ENCODE measurements at places on chromosomes 7 and 10. TPM values are rescaled to one million over a fixed set of nuclear protein-coding genes. Genes with fewer than 3 reads are reported as not detected.

PDE1C gene
- total RNA-seq = not detected

AKR1D1 gene
- total RNA-seq = 2.2 TPM

CRYGN gene
- not detected for total RNA-seq

SP4 gene
- total RNA-seq = 15.1 TPM

WDR37 gene
- total RNA-seq = 22.9 TPM

TMEM26 gene
- not detected for total RNA-seq

CALML3 gene
- 0.18 TPM for total RNA-seq

- H3K4me1 ChIP-seq = peaks cover 20% of the 10 kb centered on the region
- peak overlapping the region; percentile 33 for H3K27ac ChIP-seq
- no peaks in the 10 kb centered on the region for H3K27me3 ChIP-seq
- DNase-seq = no peak
- H3K36me3 ChIP-seq = no peaks in the 10 kb centered on the region
Observed at GRCh38 chr10:122531939-122532338, 28.6 kb upstream of the DMBT1 start.

- no peak overlapping the region for H3K27ac ChIP-seq
- no peak for DNase-seq
- H3K27me3 ChIP-seq = peaks cover 1% of the 10 kb centered on the region
- no peaks in the 10 kb centered on the region for H3K36me3 ChIP-seq
- H3K4me3 ChIP-seq = no peak overlapping the region
Observed at GRCh38 chr7:48351900-48352299, 180.6 kb downstream of the ABCA13 start.

GRCh38 chr10:24826009-24826408 lies 102.3 kb upstream of the ARHGAP21 start:
- H3K4me1 ChIP-seq = peaks cover 22% of the 10 kb centered on the region
- DNase-seq = no peak
- no peaks in the 10 kb centered on the region for H3K27me3 ChIP-seq
- no peaks in the 10 kb centered on the region for H3K36me3 ChIP-seq

DNA sequence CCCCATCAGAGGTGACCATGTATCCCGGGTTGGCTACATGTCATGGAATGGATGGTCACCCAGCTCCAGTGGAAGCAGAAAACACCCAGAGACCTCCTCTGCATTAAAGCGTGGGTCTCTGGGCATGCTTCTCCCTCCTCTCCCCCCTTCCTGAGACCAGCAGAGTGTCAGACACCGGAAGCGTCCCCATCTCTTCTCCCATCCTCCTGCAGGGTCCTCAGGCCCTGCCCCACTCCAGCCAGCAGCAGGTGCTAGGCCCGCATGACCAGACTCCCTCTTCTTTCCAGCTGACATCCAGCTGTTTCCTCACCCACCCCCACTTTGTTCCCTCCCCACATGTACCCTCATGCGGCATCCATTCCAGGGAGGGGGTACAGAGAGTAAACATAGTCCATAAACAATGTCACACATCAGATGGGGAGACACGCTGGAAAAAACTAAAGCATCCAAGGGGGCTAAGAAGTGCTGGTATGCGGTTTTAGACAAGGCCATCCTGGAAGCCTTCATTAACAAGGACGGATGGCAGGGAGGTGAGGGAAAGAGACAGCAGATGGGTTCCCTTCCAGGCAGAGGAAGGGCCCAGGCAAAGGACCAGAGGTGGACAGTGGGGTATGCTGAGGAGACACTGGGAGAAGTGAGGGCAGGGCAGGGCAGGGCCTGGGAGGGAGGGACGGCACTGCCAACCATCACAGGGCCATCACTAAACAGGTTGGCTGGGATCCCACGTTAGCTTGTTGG lies 12.5 kb upstream of the SLC18A3 start:
- no peaks in the 10 kb centered on the region for H3K27me3 ChIP-seq
- peaks cover 40% of the 10 kb centered on the region for H3K4me1 ChIP-seq
- no peak overlapping the region for H3K27ac ChIP-seq
- H3K4me3 ChIP-seq = no peak overlapping the region
- no peaks in the 10 kb centered on the region for H3K36me3 ChIP-seq

GRCh38 chr7:154776350-154776749 lies 226.6 kb downstream of the PAXIP1 start:
- H3K4me3 ChIP-seq = no peak overlapping the region
- H3K36me3 ChIP-seq = no peaks in the 10 kb centered on the region
- no peak for DNase-seq
- no peaks in the 10 kb centered on the region for H3K4me1 ChIP-seq
- H3K27ac ChIP-seq = no peak overlapping the region

DNA sequence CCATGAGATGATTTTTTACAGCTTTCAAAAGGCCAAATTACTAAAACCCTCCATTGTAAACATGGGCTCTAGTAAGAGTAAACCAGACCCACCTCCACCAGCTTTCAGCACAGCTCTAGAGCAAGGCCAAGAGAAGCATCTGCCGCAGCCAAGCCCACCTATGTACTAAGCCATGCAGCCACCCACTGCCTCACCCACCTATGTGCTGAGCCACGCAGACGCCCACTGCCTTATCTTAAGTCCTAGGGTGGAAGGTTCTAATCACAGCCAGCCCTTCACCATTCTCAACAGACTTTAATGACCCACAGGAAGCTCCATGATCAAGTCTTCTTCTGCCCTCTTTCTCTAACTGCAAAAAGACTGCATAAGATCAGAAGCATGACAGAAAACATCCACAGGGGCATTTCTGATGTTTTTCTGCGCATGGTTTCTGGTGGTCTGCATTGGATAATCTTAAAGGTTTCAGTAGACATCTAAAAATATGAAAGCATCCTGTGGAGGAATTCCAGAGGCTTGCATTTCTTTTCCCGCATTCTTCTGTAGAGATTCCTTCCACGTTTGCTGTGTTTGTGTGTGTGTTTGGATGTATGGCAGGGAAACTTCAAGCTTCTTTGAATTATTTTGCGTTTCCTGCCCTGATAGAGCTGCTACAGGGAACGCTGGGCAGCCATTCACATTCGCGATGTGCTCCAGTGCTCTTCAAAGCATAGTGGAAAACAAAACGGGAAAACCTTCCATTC lies 286.1 kb upstream of the KLF6 start:
- H3K27me3 ChIP-seq = no peaks in the 10 kb centered on the region
- no peaks in the 10 kb centered on the region for H3K4me1 ChIP-seq
- H3K36me3 ChIP-seq = no peaks in the 10 kb centered on the region
- no peak overlapping the region for H3K4me3 ChIP-seq
- DNase-seq = no peak
- no peak overlapping the region for H3K27ac ChIP-seq

DNA sequence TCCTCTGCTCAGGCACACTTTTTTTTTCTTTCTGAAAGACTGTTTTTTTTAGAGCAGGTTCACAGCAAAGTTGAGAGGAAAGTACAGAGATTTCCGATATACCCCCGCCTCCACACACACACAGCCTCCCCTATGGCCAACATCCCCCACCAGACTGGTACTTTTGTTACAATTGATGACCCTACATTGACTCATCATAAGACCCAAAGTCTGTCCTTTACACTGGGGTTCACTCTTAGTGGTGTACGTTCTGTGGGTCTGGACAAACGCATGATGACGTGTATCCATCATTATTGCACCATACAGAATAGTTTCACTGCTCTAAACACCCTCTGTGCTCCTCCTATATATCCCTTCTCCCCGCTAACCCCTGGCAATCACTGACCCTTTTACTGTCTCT lies 107.7 kb downstream of the RBM20 start:
- DNase-seq = no peak
- no peaks in the 10 kb centered on the region for H3K27me3 ChIP-seq
- H3K4me3 ChIP-seq = no peak overlapping the region
- H3K36me3 ChIP-seq = no peaks in the 10 kb centered on the region
- H3K27ac ChIP-seq = no peak overlapping the region
- no peaks in the 10 kb centered on the region for H3K4me1 ChIP-seq

DNA sequence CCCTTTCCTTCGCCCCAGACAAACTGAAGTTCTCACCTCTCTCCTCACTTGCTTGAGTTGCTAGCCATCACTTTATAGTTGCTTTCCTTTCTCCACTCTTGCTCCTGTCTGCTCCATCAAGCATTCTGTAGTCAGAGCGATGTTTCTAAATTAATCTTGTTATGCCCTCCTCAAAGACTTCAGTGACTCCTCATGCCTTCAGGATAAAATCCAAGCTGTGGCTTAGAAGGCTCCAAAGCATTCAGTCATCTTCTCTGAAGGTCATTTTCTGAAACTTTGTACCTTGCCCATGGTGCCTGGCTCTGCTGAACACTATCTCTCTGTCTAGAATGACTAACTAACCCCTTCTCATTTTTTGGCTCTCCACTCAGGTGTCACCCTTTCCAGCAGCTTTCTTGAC lies 222.4 kb upstream of the GRB10 start:
- no peak overlapping the region for H3K27ac ChIP-seq
- no peaks in the 10 kb centered on the region for H3K4me1 ChIP-seq
- no peaks in the 10 kb centered on the region for H3K27me3 ChIP-seq
- DNase-seq = no peak
- no peak overlapping the region for H3K4me3 ChIP-seq

DNA sequence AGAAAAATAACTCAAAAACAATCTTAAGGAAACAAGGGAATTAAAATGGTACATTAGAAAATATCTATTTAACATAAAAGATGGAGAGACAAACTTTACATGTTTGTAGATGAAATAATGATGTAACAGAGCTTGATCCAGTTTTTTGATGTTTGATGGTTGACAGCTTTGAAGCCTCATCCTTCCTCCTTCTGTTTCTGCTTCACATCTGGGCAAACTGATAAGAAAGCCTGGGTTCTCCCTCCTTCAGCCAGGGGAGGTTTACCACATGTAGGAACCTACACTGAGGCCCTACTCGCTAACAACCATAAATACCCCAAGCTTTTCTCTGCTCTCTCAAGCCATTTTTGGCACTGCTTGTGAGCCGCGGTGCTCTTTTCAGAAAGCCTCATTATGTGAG lies 82.8 kb upstream of the ZNF32 start:
- H3K27me3 ChIP-seq = no peaks in the 10 kb centered on the region
- H3K27ac ChIP-seq = no peak overlapping the region
- H3K36me3 ChIP-seq = no peaks in the 10 kb centered on the region
- H3K4me1 ChIP-seq = no peaks in the 10 kb centered on the region

- H3K27me3 ChIP-seq = no peaks in the 10 kb centered on the region
- peak; percentile 15 for DNase-seq
- no peaks in the 10 kb centered on the region for H3K36me3 ChIP-seq
- peaks cover 11% of the 10 kb centered on the region for H3K4me1 ChIP-seq
- H3K4me3 ChIP-seq = no peak overlapping the region
Observed at GRCh38 chr10:92822964-92823363, 25.4 kb upstream of the EXOC6 start.

GRCh38 chr10:96626795-96627194 lies 40.0 kb upstream of the TM9SF3 start:
- H3K27ac ChIP-seq = no peak overlapping the region
- no peaks in the 10 kb centered on the region for H3K27me3 ChIP-seq
- no peak overlapping the region for H3K4me3 ChIP-seq

DNA sequence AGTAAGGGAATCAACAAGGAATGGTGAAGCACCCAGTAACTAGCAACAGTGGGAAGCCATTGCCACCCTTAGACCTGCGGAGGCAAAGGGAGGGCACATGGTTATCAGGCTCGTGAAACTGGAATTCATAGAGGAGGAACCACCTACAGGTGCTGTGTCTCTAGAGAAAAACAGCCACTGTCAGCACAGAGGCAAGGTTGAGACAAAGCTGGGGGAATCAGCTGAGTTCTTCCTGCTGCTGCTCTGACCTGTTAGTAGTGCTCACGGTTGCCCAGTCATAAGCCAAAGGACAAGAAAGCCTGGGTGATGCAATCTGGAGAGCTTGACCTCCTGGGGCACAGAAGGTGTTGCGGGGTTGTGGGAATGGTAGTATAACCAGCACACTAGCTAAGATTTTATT lies 110.1 kb downstream of the TPST1 start:
- H3K27ac ChIP-seq = peak overlapping the region; percentile 7
- no peaks in the 10 kb centered on the region for H3K36me3 ChIP-seq
- no peaks in the 10 kb centered on the region for H3K27me3 ChIP-seq
- DNase-seq = no peak
- no peak overlapping the region for H3K4me3 ChIP-seq

DNA sequence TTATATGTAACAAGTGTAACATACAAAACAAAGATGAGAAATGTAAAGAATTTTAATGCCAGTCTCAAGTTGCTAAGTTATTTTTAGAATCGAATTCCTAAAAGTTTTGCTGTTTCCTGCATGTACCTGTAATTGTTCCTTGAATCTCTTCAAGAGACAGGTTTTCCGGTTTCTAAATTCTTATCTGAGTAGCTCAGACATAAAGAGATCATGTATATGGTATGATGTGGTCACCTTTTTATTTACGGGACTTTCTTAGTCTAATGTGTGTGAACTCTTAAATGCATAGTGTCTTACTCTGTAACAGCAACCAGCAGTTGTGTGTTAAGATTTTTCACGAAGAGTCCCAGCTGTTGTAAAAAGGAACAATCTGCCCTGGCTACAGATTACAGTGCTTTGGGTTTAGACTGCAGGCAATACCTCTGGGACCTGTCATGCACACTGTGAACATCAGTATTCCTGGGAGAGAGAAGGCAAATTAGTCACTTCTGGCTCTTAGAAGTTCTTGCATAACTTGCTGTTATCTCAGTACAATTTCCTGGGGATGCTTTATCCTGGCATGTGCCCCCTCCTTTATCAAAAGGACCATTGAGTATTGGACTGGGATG lies 263.4 kb downstream of the BICC1 start:
- DNase-seq = no peak
- no peaks in the 10 kb centered on the region for H3K27me3 ChIP-seq
- no peak overlapping the region for H3K27ac ChIP-seq
- no peak overlapping the region for H3K4me3 ChIP-seq

- H3K27me3 ChIP-seq = no peaks in the 10 kb centered on the region
- H3K36me3 ChIP-seq = no peaks in the 10 kb centered on the region
- no peak overlapping the region for H3K4me3 ChIP-seq
- H3K27ac ChIP-seq = no peak overlapping the region
Observed at GRCh38 chr7:69166979-69167516, 431.2 kb upstream of the AUTS2 start.

GRCh38 chr10:118568327-118568848 lies 27.1 kb downstream of the PRLHR start:
- H3K4me1 ChIP-seq = no peaks in the 10 kb centered on the region
- DNase-seq = peak; percentile 74
- H3K27ac ChIP-seq = no peak overlapping the region
- H3K4me3 ChIP-seq = no peak overlapping the region
- H3K27me3 ChIP-seq = 0 out of 2 replicates have a peak, but pooled peaks cover 1% of the 10 kb centered on the region

DNA sequence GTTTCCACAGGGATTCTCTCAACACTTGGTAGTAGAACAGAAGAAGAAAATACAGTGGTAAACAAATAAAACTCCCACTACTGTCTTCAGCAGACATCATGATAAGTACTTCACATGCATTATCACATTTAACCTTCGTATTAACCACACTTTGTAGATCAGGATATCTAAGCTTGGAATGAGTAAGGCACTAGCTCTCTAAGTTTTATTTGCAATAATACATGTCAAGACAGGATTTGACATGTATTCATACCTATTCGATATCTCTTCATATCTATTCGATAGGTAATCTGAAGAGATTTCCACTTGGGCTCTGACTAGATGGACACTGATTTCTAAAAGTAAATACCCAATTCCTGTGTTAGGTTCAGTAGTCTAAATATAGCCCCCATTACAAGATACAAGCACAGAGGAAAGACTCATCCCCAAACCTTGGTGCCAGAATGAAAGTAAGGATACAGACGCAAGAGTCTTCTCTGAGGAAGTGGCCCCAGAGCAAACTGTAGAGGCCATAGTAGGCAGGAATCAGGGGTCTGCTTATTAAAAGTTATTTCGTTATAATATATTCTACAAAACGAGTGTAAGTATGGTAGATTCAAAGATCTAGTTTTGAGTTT lies 58.4 kb downstream of the FOXP2 start:
- H3K4me1 ChIP-seq = no peaks in the 10 kb centered on the region
- no peaks in the 10 kb centered on the region for H3K27me3 ChIP-seq
- H3K4me3 ChIP-seq = no peak overlapping the region
- no peak overlapping the region for H3K27ac ChIP-seq
- no peaks in the 10 kb centered on the region for H3K36me3 ChIP-seq

Data from Caco-2 (cell line).